ENCODE measurements at places on chromosomes 4 and X.

DNA sequence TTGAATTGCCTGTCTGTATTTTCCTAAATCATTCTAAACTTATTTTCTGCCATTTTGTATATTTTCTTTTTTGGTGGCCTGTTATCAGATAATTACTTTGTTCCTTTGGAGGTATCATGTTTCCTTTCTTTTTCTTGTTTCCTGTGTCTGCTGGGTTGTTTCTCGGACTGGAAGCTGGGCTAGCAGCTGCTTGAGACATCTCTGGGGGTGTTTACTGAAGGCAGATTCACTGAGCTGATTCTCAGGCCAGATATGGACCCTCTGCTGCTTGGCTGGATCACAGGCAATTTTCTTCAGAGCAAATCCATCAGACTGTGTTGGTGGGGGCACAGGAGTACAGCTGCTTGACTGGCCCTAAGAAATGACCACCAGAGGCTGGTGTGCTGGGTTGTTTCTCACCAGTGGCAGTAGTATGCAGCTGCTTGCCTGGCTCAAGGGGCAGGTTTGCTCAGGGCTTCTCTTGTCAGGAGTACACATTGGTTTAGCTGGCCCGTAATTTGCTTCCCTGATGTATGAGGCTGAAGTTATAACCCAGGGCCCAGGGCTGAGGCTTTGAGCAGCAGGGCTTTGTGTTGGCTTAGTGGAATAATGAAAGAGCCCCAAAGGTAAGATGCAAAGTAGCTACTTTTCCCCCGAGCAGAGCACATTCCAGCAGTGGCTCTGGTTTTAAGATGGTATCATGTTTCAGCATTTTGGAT lies 680.6 kb downstream of the TECRL start:
- DNase-seq: no peak

DNA sequence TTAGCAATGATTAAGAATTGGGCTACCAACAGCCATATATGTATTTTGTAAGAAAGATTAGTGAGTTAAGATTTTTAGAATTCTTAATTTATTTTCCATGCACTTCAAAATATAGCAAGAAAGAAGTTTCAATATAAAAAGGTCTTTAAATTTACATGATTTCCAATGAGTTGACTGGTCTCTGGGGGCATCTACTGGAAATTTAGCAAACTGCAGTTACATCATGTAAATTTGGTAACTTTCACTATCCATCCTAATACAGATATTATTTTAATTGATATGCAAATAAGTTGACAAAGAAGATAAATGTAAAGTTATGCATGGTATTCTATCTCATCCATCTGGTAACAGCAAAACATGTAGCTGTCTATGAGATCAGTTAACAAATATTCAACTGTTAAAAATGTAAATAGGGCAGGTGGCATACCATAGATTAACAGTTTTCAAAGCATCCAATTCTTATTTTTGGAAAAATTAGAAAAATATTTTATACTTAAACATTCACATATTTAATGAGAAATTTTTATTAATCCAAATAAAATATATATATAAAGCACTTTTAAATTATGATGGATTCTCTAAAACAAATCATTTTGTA lies 29.1 kb downstream of the TTC29 start:
- no peak for DNase-seq

DNA sequence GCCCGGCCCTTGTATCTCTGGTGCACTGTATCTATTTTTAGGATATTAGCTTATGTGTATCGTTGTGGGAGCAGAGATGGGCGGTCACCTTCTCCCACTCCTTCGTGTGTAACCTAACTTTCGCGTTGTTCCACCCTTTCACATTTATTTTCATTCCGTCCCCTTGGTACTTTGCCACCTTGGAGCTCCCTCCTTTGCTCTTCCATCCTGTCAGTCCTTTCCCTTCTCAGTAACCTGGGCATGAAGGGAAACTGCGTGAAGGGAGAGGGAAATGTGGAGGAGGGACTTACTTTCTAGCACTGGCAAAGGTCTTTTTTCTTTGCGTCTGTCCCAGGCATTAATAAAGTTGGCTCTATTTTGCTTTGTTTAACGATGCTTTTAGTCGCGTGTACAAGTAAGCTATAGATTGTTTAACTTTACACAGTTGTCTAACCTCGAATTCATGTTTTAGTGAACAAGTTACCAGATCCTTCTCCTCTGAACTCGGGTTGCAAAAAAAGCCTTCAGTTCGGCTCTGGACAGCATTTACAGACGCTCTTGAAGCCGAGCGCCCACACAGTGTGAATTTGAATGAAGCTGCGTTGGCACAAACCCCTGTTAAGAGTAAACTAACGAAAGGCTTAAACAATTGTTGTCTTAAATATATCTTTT lies 3.9 kb downstream of the PCDH10 start:
- DNase-seq: no peak

DNA sequence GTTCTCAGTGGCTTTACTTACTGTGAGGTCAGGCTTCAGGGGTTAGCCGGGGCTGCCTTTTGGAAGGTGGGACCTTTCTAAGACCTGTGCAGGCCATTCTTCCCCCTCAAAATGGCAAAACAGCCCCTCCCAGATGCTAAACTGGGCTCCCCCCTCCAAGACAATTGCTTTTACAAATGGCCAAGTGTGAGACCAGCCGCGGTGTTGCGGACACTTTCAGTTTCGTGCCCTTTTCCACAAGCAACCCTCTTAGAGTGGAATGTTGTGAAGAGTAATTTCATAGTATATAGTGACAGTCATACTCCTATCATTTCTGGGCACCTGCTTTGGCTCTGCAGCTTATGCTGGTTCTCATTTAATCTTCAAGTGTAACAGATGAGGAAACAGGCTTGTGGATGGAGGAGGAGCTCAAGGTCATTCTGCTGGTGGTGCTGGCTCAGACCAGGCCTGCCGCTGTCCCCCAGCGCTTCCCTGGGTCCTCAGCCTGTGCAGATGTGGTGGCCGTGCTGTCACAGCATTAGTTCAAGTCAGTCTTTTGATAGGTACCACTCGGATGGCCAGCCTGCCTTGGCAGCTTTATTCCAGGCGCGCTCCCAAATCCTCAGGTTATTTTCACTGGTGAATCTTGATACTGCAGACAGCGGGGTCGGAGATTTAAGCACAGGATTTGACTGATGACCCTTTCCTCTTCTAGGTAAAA lies 55.0 kb upstream of the TADA2B start:
- no peak for DNase-seq

- no peak for DNase-seq
Observed at GRCh38 chr4:145041378-145041777, 56.6 kb downstream of the ANAPC10 start.

DNA sequence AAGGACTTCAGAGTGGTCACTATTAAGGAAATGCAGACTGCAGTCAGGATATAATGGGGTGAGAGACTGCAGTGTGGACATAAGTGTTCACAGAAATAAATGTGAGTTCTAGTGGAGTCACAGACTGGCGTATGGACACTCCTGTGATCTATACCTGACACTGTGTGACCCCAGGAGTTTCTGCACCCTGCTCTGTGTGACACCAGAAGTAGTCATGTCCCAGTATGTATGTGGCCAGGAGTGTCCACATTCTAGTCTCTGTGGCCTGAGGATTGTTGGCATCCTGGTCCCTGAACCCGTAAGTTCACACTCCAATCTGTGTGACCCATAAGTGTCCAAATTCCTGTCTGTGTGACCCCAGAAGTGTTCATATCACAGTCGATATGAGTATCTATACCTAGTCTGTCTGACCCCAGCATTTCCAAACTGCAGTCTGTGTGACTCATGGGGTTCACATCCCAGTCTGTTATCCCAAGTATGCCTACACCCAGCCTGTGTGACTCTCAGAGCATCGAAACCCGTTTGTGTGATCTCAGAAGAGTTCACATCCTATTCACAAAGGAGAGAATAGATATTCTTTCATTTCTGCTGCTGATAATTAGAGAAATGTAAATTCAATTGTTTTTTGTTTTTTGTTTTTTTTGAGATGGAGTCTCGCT lies 16.3 kb downstream of the WDR13 start:
- no peak for DNase-seq

- no peak for DNase-seq
Observed at GRCh38 chrX:40479777-40480318, 100.9 kb upstream of the ATP6AP2 start.

DNA sequence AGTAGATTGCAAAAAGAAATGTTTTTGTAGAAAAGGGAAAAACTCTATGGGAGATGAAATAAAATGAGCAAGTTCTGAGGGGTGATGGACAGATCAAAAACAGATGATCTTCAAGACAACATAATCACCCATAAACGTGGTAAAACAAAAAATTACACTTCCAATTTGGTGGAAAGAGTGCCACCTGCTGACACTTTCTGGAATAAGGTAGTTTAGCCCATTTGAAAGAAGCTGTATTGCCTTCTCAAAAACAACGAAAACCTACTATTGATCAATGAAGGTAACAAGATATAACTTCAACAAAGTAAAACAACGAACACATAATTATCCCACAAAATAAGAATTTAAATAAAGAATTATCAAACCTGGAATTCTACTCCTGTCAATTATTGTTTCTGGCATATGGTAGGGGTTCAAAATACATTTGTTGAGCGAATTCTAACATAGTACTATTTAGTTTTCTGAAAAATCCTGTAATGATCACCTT lies 2.5 kb downstream of the COQ2 start:
- no peak for DNase-seq

DNA sequence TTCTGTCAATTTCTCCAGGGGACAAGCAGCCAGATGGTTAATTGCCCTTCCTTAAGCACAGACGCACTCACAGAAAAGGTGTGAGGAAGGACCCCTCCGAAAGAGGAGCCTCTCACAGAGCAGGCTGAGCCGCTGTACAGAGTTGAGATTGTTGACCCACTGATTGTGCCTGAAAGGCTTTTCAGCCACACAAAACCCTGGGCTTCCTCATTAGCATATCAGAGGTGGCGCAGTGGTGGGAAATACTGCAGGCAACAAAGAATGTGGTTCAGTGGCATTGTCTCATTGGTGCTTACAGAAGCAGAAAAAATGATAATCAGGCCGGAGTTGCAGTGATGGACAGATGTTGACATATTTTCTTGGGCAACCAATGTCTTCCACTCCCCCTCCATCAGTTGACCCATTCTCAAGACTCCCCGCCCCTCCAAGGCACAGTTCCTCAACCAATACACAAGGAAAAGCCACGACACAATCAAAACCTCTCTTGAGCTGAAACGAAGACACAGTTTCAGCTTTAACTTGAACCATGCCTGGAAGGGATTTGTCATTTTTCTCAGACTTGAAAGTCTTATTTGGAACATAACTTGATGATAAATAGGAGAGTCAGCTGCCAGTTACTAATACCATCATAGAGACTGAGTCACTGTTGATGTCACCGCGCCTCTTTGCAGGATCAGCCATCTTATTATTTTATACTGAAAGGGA lies 53.1 kb downstream of the ATXN3L start:
- no peak for DNase-seq

- DNase-seq: no peak
Observed at GRCh38 chr4:61580721-61581377, 380.7 kb downstream of the ADGRL3 start.

GRCh38 chr4:39961311-39961877 lies 16.3 kb downstream of the PDS5A start:
- DNase-seq: no peak

DNA sequence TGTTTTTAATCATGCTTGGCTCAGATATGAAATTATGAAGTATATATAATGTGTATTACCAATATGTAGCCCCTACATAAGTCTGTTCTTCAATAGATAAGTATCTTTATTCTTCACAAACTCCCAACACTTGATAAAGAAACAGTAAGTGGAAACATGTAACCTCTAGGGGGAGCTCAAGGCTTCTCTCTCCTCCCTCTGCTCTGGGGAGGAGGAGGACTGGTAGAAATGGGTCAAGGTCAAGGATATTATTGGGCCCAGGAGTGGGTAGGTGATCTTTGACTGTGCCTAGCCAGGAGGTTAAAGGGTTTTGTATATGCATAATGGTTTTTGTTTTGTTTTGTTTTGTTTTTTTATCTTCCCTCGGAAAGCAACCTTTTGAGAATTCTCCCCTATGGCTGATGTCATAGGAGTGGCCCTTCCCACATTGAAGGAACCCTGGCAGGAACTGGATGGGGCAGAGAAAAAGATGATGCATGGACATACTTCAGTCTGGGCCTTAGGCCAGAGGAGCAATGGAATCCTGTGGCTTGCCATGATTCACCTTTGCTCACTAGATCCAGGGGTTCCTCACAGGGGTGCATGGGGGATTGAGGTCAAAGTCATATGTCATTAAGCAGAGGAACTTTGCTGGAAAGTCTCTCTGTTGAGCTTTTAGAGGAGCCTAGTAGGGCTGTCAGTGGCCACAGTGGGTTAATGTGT lies 460.3 kb downstream of the MID1IP1 start:
- DNase-seq: no peak

DNA sequence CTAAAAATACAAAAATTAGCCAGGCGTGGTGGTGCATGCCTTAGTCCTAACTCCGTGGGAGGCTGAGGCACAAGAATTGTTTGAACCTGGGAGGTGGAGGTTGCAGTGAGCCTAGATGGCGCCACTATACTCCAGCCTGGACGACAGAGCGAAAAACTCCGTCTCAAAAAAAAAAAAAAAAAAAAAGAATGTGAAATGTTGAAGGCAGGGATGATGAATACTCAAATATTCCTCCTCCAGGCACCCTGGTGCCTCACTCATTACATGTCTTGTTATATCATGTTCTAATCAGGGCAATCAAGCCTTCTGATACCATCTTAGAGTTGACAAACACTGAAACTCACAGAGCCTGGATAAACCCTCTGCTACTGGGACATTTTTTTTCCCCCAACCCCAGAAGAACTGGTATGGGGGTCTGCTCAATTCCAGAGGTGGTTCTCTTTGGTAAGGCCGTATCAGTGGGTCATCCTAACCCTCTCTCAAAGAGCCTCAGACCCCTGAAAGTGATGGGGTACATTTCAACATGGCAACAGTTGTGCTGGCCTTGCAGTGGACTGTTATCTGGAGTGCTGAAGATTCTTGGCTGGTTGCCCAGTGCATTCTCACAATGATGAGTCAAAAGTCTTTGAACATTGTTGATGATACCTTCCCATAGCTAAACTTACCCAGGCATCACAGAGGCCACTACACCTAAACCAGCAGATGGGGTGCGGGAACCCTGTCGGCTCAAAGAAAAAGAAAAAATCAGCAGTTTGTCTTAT lies 2.4 kb upstream of the SH3KBP1 start:
- no peak for DNase-seq

- no peak for DNase-seq
Observed at GRCh38 chr4:38576767-38577166, 87.2 kb upstream of the KLF3 start.

- DNase-seq: no peak
Observed at GRCh38 chr4:169050284-169050683, 40.2 kb upstream of the CBR4 start.

- DNase-seq: no peak
Observed at GRCh38 chr4:74941123-74941522, 8.2 kb downstream of the PARM1 start.
